ENCODE measurements at places on chromosomes 7 and 10. TPM values are rescaled to one million over a fixed set of nuclear protein-coding genes. Genes with fewer than 3 reads are reported as not detected.

The DLG5 gene
- total RNA-seq = 66.7 TPM

The MLXIPL gene
- 0.32 TPM for total RNA-seq

The PNLIPRP3 gene
- 13.4 TPM for total RNA-seq

The SH2D4B gene
- not detected for total RNA-seq

The AKR1C3 gene
- 0.56 TPM for total RNA-seq

The PNLIPRP2 gene
- not detected for total RNA-seq

The ACTL6B gene
- total RNA-seq = not detected

The GPR37 gene
- total RNA-seq = 1.4 TPM

The TNS3 gene
- 6.6 TPM for total RNA-seq

The IDI2 gene
- total RNA-seq = not detected

The DLX6 gene
- total RNA-seq = not detected

The GNGT1 gene
- total RNA-seq = not detected

The LRRC17 gene
- total RNA-seq = 0.27 TPM

The PRKCQ gene
- 8.0 TPM for total RNA-seq

All from foreskin keratinocyte (primary cell).